ENCODE measurements at places on chromosomes 6 and 20.

DNA sequence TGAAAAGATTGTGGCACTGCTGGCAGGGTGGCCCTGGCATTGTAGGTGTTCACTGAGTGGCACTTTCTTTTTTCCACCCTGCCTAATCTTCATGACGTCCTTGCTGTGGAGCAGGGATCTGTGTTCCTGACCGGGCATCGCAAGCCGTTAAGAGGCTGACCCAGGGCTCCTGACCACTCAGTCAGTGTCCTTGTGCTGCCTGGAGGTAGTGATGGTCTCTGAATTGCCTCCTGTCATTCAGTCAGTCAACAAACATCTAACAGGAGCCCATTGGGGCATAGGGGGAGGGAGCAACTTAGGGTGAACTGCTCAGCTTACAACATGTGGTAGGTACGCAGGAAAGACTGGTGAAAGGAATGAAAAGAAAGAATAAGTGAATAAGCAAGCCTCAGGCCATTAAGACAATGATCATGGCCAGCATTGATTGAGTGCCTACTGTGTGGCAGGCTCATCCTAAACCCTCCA is 152.0 kb downstream of the CEBPB start:
- no peak for DNase-seq

GRCh38 chr6:20159781-20160540 is 52.3 kb downstream of the MBOAT1 start:
- no peak for DNase-seq

DNA sequence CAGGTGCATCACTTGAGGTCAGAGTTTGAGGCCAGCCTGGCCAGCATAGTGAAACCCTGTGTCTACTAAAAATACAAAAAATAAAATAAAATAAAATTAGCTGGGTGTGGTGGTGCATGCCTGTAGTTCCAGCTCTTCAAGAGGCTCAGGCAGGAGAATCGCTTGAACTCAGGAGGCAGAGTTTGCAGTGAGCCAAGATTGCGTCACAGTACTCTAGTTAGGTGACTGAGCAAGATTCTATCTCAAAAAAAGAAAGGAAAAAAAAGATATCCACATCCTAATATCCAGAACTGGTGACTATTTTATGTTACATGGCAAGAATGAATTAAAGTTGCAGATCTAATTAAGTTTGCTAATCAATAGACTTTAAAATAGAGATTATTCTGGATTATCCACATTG is 32.5 kb downstream of the SCGN start:
- no peak for DNase-seq

- no peak for DNase-seq
Measured at GRCh38 chr6:47132724-47133123, 90.6 kb upstream of the ADGRF1 start.

DNA sequence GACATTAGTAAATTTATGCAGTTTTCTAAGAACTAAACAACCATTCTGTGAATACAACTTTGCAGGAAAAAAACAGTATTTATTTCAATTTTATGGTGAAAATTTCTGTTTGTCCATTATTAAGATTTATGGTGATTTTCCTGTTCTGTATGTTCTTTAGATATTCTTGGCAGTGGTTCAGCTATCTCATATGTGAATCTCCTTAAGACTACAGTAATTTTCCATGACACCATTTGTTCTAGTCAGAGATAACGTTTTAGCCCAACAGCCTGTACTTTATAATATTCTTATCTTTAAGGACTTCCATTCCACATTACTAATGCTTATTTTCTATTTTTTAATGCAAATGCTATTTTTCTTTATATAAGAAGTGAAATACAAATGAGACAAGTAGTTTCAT is 504.0 kb downstream of the RFPL4B start:
- no peak for DNase-seq

GRCh38 chr20:44887466-44887865 is 2.0 kb downstream of the YWHAB start:
- no peak for DNase-seq
